ENCODE measurements at places on chromosomes 6 and 20.

DNA sequence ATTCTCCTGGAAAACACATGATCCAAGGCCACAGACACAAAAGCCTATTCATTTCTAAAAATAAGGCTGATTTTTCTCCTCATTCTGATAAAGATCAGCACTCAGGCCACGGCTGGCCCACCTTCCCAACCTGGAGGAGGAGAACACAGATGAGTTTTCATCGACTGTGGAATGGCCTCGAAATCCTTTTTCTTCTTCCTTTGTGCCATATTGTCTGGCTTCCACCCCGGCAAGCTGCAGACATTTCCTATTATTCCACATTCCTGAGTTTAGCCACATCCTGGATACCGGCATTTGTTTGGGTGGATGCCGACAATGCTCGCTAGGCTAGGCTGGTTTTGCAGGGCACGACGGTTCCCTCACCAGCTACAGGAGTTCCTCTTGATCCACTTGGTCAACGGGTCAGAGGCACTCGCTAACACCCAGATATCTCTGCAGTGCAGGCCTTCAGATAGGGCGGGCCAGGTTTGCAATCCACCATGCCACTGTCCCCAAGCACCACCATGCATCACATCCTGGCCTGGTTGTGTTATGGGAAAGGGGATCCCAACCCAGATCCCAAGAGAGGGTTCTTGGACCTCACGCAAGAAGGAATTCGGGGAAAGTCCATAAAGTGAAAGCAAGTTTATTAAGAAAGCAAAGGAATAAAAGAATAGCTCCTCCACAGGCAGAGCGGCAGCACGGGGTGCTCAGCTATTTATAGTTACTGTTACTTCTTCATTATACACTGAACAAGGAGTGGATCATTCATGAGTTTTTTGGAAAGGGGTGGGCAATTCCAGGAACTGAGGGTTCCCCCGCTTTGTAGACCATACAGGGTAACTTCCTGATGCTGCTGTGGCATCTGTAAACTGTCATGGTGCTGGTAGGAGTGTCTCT lies 4.2 kb upstream of the CTSZ start:
- peak; percentile 91 for DNase-seq

GRCh38 chr20:881051-881782 lies 34.9 kb downstream of the ANGPT4 start:
- DNase-seq, result peak; percentile 14

DNA sequence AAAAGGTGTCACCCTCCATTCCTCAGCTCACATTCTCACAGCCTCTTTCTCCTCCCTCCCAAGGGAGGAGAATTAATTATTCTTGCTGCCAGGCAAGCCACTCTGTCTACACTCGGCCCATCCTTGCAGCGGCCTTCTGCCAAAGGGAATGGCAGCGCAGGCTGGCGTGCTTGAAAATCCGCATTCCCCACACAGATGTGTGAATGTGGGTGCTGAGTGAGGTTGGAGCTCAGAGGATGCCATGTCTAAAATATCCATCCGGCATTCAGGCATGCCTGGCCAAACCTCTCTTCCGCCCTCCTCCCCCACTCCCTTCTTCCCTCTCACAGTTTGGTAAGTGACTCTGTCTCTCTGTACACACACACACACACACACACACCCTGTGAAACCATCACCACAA lies 27.7 kb downstream of the PNPLA1 start:
- DNase-seq, result no peak

- DNase-seq, result no peak
These were observed 431.4 kb upstream of the RUNX2 start for GRCh38 chr6:44896701-44897100.

- DNase-seq, result no peak
These were observed 191.5 kb upstream of the RALGAPA2 start for GRCh38 chr20:20903773-20904500.

DNA sequence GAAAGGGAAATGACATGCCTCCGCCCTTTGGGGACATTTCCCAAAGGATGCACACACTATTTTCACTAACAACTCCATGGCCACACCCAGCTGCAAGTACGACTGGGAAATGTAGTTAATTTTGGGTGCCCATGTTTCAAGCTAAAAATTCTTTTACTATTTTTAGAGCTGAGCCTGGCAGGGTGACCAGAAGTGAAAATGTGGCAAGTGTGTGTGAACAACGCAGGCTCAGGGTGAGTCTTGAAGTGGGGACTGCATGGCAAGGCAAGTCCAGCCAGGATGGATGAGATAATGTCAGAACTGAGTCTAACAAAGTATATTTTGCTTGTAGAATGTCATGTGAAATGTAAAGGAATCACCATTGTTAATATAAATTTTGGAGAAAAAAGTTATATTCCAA lies 17.0 kb upstream of the CD109 start:
- no peak for DNase-seq

DNA sequence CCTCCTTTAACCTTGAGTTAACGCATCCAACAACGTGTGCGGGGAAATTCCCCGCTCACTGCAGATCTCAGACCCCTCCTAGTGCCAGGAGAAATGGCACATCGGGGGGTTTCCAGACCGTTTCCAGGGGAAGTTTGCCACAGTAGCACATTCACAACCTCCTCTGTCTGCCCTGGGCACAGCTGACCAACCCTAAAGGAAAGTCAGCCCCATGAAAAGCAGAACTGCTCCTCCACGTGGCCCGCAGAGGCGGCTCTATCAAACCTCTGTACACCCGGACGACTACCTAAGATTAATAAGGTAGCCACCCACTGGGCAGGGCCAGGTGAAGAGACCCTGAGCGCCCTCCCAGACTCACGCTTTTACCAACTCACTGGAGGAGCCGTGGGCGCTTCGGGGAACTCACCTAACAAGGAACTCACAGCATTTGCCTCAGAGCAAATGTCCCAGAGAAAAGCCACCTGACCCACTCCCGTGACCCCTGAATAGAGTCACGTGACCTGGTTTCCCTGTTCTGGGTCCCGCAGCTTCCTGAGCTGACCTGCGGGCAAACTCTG lies 93.1 kb downstream of the PRND start:
- DNase-seq, result no peak

GRCh38 chr20:6715401-6715941 lies 52.0 kb upstream of the BMP2 start:
- DNase-seq, result no peak

- DNase-seq, result peak; percentile 80
These were observed 143.3 kb upstream of the PREP start for GRCh38 chr6:105545947-105546731.

DNA sequence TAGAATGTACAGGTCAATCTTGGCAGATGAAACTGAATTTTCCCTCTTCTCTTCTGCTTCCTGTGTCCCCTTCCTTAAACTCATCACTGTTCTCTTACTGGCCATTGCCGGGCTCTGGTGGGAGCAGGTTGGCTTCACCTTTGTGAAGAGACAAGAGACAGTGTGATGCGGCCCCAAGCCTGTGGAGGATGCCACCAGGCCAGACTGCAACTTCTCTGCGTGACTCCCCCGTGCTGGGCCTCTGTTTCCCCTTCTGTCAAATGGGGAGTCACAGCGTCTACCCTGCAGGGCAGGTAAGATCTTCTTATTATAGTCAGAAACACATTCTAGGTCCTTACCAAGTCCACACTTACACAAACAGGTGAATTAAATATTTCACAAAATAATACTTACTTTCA lies 1.9 kb upstream of the LSM14B start:
- DNase-seq, result no peak

Measured in astrocyte (in vitro differentiated cells and primary cell).